ENCODE measurements at places on chromosomes 2 and 18.

- DNase-seq: no peak
Measured at GRCh38 chr2:240881913-240882312, 13.3 kb downstream of the AGXT start.

DNA sequence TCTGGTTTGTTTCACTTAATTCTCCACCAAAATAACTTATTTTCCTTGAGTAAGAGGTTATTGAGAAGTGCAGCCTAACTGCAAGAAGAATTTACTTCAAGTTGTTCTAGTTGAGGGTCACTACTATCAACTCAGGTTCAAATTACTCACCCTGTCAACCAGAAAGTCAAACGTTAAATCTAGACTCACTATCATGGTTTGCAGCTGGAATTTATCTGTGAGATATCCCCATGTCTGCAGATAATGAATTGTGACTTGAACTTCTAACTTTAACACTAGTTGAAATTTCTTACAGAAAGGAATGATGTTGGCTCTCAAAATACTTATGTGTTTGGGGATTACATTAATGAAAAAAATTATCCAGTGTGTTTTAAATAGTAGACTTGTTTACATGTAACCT lies 1145.7 kb upstream of the NXPH2 start:
- no peak for DNase-seq

- DNase-seq: no peak
Measured at GRCh38 chr2:69514819-69515218, 77.6 kb upstream of the NFU1 start.

GRCh38 chr18:22337833-22338232 lies 79.9 kb downstream of the CTAGE1 start:
- no peak for DNase-seq

DNA sequence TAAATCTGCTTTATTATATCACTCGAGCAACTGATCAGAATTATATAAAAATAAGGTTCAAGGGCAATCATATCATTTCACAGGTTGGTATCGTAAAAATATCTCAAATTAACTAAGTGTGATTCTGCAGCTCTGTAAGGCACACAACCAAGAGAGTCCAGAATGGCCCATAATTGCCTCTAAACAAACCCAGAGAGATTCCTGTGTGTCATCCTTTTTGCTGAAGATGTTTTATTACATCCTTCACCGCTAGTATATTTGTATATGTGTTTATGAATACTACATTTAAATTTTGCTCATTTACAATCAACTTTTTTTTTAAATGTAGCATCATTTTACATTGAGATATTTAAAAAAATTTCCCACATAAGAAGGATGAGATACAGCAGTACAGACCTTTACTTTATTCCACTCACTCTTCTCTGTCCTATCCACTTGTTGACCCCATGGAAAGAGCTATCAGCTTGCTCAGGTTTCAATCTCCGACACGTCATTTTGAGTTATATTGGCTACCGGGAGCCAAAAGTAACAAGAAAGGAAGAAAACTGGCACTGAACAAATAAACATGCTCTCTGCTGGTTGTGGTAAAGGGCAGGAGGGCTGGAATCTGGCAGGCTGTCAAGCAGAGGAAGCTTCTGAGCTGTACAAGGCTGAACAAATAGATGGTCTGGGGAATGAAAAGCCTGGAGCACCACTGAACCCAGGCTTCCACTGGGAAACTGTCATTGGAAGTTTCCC lies 23.1 kb downstream of the PLA2R1 start:
- DNase-seq: no peak

GRCh38 chr2:18546567-18546966 lies 13.9 kb downstream of the RDH14 start:
- DNase-seq: no peak

DNA sequence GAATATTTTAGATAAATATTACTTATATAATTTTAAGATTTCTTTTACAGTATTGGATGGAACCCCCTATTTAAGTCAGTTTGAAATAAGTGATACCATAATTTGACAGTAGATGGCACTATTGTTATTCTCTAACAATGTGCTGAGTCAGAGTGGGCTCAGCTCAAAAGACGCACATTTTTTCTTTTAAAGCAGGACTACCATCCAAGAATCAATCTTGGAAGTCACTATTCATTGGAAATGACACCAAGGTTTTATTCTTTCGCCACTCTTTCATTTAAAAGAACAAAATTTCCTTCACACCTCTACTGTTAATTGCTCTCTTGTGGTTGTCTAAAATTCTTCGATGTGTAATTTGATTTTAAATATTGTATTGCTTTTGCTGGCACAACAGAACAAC lies 32.6 kb upstream of the SPAG16 start:
- DNase-seq: no peak

GRCh38 chr2:218290316-218291261 lies 1.7 kb downstream of the TMBIM1 start:
- no peak for DNase-seq

- no peak for DNase-seq
Measured at GRCh38 chr2:211957799-211958198, 580.8 kb downstream of the ERBB4 start.

- DNase-seq: no peak
Measured at GRCh38 chr18:5895299-5895875, at the start of gene TMEM200C. Gene TMEM200C, minus strand, starts transcription at chr18:5895522. Its CDS starts 3,459 bp downstream, at chr18:5892063.

- DNase-seq: no peak
Measured at GRCh38 chr2:48927355-48927754, 171.8 kb upstream of the LHCGR start.

DNA sequence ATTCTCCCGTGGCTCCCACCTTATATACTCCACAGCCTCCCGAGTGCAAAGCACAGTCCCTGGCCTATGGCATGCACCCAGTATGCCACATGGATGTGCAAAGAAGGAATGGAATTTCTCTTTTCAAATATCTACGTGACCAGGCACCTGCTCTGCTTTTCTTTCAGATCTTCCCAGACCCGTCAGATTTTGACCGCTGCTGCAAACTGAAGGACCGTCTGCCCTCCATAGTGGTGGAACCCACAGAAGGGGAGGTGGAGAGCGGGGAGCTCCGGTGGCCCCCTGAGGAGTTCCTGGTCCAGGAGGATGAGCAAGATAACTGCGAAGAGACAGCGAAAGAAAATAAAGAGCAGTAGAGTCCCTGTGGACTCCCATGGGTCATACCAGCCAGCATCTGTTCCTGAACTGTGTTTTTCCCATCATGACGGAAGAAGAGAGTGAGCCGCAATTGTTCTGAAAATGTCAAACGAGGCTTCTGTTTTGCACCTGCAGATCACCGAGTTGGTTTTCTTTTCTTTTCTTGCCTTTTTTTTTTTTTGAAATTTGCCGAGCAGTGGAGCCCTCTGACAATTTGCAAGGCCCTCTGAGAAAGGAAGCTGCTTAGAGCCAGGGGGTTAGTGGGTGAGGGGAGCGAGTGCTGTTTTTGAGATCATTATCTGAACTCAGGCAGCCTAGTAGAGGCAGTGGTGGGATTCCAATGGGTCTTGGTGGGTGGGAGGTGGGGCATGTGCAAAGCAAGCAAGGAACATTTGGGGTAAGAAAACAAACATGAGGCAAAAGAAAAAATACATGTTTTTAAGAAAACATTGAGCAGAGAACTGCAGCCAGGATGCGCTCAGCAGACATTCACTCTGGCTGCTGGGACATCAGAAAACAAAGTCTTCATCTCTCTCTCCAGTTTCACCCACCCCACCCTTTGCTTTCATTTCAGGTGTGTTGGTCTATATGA lies 26.2 kb downstream of the LBH start:
- no peak for DNase-seq

Data from stimulated activated CD8-positive, alpha-beta memory T cell treated with anti-CD3 and anti-CD28 coated beads, Interleukin-2, amount 100 ng/mL, for 48 hours (primary cell).